ENCODE measurements at places on chromosomes 12 and 14.
A peak's percentile ranks its signal among the peaks of the same experiment; 100 is the strongest.

- DNase-seq = no peak
Observed at GRCh38 chr14:79165471-79166090, 995.4 kb downstream of the NRXN3 start.

DNA sequence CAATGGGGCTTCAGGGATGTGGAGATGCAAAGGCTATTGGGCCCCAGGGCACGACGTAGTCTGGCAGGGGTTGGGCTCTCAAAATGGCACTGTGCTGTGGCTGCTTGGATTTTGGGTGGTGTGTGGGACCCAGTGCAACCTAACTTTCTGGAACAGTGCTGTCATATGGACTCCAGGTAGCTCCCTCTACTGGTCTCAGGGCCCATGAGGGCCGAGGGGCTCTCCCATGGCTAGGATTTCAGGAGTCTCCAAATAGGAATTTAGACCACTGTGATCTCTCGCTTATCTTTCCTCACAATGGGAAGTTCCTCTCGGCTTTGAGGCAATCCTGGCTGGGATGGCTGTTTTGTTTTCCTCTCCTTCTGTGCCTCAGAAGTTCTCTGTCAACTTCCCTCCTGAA is 68.2 kb upstream of the MUCL1 start:
- no peak for DNase-seq

DNA sequence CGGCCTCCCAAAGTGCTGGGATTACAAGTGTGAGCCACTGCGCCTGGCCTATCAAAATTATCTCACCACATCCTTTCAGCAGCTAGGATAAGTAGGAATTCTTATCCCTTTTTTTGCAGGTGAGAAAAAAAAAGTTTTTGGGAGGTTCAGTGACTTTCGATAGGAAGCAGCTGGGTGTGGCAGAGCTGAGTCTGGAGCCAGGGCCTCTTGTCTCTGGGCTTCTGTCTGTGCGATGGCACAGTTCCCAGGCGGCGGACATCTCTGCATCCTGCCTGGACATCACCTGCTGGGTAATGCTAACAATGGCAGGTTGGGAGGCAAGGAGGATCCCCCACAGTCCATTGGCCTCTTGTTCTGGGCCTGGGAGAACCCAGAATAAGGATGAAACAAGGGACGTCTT is 12.5 kb downstream of the NRXN3 start:
- DNase-seq = no peak

DNA sequence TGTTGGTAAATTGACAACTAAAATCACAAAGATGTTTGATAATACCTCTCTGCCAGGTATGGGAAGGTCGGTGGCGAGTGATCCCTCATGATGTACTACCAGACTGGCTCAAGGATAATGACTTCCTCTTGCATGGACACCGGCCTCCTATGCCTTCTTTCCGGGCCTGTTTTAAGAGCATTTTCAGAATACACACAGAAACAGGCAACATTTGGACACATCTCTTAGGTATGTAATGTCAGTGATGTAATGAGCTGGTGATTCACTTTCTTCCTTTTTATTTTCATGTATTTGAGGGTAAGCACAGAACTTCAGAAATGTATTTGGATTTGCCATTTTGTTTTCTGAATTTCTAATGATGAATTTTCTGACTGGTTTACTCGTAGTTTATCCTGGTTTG is 42.6 kb upstream of the LRTM2 start:
- DNase-seq = no peak

GRCh38 chr12:30417697-30418231 is 277.9 kb downstream of the IPO8 start:
- no peak for DNase-seq

GRCh38 chr14:64005822-64006221 is 153.0 kb downstream of the SYNE2 start:
- DNase-seq = no peak

GRCh38 chr12:127925971-127926370 is 341.0 kb upstream of the TMEM132C start:
- DNase-seq = no peak

GRCh38 chr14:54639611-54640010 is 72.7 kb downstream of the SAMD4A start:
- no peak for DNase-seq

GRCh38 chr12:55631733-55632132 is 5.0 kb upstream of the OR10P1 start:
- DNase-seq = no peak

GRCh38 chr14:87866116-87866515 is 126.9 kb downstream of the GALC start:
- DNase-seq = no peak

- no peak for DNase-seq
Observed at GRCh38 chr12:102120886-102121285, 903 bp downstream of the PARPBP start.

- no peak for DNase-seq
Observed at GRCh38 chr12:122336015-122336946, 70.0 kb upstream of the VPS33A start.

GRCh38 chr14:93712838-93713724 is 75.2 kb downstream of the PRIMA1 start:
- DNase-seq = peak; percentile 66

DNA sequence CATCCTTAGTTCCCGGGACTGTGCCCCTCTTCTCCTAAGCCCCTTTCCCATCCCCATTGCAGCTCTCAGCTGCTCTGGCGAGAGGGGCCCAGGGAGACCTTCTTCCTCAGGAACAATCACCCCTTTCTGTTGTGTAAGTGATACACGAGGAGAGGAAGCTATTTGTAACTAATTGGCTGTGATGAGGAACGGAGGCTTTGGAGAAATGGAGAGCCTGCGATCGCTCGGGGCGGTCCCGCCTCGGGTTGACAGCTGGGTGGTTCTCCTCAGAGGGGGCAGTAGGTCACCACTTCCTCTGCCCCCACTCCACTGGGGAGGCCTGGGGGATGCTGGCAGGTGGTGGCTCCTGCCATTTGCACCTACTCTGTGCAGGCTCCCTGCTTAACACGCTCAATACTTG is 6.6 kb upstream of the PGF start:
- DNase-seq = no peak

GRCh38 chr12:5623411-5623810 is 191.5 kb downstream of the NTF3 start:
- DNase-seq = no peak

- DNase-seq = no peak
Observed at GRCh38 chr12:53664936-53665335, 10.9 kb downstream of the ATP5MC2 start.

- DNase-seq = no peak
Observed at GRCh38 chr12:114347861-114348260, 58.1 kb downstream of the TBX5 start.

DNA sequence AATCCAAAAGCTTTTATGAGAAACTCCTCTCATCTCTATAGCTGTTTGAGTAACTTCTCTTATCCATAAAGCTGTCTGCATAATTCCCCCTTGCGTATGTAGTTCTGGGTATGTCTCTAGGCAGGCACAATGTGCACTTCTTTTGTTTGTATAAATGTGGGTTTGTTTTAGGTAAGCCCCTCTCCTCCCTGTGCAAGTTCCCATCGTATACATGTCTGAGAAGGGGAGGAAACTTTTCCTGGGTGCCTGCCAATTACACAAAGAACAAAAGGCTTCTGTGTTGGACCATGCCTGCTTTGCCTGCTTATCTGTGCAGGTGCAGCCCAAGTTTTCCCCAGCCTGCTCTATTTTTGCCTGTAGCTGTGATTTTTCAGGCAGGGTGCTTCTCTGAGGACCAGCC is 96.7 kb downstream of the CCER1 start:
- no peak for DNase-seq

DNA sequence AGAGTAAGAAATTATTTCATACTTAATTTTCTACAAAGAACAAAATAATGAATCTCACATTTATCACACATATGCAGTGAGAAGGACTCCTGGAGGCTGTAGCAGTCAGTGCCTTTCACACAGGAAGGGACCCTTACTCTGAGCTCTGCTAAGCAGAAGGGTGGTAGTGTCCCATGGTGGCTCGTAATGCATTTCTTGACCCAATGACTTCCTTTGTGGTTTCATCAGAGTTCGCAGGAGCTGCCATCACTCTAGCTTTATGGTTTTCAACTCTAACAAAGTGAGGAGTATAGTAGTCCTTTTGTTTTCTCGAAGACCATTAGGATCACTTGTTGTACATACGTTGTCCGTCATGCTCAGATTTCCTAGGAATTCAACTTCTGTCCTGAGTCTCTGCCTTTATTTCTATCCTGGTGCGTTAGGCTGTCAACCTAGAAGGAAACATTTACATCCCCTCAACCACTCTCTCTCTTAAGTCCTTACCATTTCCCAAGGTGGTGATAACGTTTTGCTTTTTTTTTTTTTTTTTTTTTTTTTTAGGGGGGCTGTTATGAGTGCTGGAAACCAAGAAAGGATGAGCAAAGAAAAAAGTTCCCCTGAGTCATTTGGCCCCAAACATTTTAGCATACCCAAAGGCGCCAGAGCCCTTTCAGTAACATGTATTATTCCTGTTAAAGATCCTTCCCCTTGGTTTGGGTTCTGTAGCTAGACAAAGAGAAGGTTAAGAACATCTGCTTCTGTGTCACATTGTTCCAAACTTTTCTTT is 37.2 kb downstream of the GABARAPL1 start:
- no peak for DNase-seq

GRCh38 chr12:119938049-119938667 is 50.9 kb upstream of the BICDL1 start:
- DNase-seq = peak; percentile 3

DNA sequence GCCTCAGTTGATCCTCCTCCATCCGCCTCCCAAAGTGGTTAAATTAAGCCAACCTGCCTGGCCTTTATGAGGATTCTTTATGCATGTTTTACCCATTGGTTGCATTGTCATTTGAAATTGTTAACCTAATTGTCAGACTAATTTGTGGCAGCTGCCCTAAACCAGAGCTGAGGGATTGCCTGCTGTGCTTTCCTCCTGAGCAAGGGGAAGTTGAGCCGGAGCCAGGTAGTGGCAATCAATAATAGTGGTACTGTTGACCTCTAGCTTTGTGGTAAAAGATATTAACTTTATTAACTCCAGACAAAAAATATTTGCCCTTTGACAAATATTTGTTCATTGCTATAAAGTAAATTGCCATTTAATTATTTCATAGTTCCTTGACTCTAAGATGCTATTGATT is 5.6 kb upstream of the HEBP1 start:
- no peak for DNase-seq

GRCh38 chr12:99257672-99258071 is 389.9 kb upstream of the GARIN6 start:
- DNase-seq = peak; percentile 54

DNA sequence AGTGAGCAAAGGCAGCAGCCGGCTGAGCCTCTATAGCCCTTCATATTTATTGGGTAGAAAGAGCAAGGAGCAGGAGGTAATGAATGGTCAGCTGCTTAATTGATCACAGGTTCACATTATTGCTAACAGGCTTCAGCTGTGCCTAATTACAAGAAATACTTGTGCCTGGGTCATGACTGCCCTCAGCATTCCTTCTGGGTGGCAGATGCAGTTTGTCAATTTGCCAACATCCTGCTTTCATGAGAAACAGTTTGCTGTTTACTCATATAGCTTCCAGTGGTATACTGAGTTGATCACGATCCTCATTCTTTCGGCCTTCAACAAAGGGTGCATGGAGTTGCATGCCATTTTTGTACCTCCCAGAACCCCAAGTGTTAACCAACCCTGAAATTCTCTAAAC is 81.0 kb upstream of the PLEKHG7 start:
- DNase-seq = no peak

DNA sequence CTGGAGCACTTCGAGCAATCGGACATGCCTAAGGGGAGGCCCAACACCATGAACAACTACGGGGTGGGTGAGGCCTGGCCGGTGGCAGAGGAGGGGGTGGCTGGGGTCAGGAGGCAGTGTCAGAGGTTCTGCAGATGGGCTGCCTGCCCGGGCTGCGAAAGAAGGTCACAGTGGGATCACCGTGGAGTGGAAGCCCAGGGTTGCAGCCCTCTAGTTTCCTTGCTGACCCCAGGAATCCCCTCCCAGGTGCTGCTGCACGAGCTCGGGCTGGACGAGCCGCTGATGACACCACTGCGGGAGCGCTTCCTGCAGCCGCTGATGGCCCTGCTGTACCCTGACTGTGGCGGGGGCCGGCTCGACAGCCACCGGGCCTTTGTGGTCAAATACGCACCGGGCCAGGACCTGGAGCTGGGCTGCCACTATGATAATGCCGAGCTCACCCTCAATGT is 1.9 kb upstream of the ARL6IP4 start:
- no peak for DNase-seq

GRCh38 chr12:98674841-98675240 is 29.8 kb downstream of the APAF1 start:
- no peak for DNase-seq

DNA sequence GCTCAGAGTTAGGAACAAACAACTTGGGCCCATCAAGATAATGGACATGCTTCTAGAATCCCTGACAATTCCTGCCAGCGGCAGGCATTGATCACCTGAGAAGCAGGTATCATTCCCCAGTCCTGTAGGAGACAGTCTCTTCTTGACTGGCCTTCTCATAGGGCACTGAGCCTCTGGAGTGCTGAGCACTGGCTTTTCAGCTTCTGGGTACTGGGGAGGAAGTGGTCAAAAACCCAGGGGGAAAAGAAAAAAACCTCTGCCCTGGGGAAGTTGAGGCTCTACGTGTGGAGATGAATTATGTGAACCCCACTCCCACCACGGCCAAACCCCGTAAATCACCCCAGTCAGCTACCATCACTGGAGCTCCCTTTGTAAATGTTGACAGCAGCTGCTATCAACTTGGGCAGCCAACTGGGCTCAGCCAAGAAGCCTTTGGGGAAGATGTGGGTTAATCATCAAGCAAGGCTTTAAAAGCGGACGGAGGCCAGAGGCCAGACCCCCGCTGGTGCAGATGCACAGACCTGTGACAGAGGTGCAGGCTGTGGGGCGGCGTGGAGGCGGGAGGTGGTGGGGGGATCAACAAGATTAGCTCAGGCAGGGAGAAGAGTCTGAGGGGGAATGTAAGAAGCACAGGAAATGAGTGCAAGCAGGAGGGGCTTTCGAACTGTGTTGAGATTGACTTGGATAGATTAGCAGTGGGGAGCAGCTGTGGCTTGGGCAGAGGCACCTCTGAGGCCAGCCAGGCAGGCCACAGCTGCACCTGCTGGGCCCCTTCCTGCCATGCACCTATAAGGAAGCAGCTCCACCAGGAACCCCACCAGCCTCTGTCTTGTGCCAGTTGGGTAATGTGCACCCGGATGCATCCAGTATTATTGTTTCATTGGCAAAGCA is 105.4 kb upstream of the HIF1A start:
- no peak for DNase-seq

DNA sequence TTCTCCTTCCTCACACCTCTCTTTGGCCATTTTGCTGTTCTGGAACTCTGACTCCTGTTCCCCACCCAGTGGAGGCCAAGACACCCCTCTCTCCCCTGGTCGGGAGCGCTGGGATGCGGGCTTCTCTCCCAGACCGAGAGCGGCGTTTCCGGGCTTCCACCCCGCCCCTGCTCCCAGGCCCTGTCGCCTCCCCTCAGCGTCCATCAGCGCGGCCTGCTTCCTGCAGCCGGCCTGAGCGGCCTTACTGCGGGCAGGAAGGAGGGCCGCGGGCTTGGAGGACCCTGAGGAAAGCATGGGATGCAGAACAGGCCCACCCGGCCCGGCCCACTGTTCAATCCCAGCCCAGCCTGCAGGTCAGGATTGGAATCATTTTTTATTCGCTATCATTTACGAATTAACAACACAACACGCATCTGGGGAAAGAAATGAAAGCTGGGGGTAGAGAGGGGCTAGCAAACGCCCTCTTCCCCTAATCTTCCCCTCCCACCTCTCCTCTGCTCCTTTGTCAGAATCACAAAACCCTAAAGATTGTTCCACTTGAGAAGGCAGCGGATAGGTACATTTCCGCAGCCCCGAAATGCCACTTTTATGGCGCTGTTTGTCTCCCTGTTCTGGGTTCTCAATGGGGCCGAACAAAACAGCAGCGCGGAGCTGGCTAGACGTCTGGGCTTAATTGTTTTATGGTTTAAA is 3.8 kb upstream of the HOXC8 start:
- no peak for DNase-seq

Data from C1 segment of cervical spinal cord (tissue), 14 donors.